ENCODE measurements at places on chromosomes 7 and 10.

GRCh38 chr10:34587002-34587679 is 228.0 kb downstream of the PARD3 start:
- no peak for DNase-seq

DNA sequence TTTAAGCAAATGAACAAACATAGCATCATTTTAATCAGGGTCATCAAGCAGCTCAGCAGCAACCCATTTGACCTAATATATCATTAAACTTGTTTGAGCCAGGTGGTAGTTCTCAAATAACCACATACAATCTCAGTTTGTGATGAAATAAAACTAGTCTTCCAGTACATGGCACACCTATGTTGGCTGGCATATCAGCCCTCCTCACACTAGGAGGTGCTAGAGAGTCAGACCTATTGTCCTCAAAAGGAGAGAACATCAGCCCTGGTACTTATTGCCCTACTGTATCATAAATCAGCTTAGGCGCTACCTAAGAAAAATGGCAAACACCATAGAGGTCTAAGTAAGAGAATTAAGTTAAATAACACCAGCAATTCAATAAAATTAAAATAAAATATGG is 81.7 kb downstream of the CABCOCO1 start:
- no peak for DNase-seq

DNA sequence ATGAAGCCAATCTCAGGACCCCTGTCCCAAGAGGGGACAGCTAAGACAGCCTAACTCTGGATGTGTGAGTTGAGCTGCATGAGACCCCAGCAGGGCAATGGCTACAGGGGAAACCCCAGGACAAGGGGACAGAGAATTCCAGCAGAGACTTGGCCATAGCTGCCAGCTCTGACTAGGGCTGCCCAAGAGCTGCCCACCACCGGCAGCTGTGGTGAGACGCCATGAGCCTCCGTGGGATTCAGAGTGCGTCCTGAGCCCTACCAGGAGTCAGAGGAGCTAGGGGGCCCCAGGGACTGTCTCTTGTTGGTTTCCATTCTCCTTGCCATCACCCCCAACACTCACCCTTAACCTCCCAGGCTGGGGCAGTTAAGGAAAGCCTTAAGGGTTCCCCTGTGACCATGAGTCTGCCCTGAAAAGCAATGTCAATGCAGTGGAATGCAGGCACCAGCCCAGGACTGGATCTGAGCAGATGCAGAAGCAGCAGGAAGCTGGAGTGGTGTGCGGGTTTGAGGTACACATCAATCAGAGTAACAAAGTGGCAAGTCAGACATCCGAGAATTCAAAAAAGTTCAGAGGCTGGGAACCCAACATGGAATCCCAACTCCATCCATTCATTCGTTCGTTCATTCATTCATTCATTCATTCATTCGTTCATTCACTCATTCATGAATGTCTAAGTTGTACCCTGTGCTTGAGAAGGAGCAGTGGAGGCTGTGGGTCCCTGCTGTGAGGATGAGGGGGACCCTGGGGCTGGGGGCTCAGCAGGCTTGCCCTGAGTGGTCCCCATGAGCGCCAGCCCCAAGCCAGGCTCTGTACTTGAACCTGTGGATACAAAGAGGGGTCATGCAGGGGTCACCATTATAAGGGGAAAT is 52.9 kb downstream of the C10orf120 start:
- DNase-seq: no peak

GRCh38 chr7:140475747-140476333 is 3.5 kb downstream of the MKRN1 start:
- no peak for DNase-seq

- DNase-seq: no peak
Measured at GRCh38 chr10:25306386-25306785, 131.6 kb downstream of the GPR158 start.

DNA sequence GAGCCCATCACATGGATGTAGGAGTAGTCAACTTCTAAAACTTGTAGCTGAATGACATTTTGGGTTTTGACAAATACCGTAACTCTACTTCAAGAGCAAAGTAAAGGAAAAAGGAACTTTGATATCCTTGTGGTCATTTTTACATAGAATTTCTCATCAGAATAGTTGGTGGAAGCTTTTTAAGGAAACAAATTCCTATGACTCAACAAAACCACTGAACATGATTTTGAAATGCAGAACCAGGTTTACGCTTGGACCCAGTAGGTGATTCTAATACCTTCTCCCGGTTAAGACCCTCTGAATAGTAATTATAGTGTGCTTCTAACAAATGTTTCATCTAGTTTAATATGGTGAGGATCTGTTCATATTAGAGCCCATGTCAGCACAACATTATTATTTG is 307.8 kb downstream of the GPR37 start:
- DNase-seq: no peak

DNA sequence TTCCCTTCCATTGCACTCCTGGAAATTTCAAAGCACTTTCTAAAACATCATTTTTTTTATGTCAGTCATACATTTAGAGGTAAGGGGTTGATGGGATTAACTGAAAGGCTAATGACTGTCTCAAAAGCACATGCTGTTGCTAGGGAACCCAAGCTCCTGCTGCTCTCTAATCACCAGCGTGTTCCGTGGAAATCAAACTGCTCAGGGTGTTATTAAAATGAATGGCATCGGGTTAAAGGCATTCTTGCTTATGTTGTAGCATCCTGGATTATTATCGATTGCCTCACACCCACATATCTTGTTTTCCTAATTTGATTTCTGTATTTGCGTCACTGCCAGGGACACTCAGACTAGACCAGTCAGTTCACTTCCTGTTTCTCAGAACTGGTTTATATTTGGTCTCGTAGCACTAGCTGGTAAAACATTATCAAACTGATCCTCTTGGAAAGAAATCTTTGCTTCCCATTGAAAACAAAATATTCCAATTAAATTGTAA is 216.5 kb upstream of the MKLN1 start:
- no peak for DNase-seq

- no peak for DNase-seq
Measured at GRCh38 chr7:148325208-148325607, 265.4 kb upstream of the C7orf33 start.

GRCh38 chr10:78588194-78588811 is 480.5 kb upstream of the ZMIZ1 start:
- no peak for DNase-seq

DNA sequence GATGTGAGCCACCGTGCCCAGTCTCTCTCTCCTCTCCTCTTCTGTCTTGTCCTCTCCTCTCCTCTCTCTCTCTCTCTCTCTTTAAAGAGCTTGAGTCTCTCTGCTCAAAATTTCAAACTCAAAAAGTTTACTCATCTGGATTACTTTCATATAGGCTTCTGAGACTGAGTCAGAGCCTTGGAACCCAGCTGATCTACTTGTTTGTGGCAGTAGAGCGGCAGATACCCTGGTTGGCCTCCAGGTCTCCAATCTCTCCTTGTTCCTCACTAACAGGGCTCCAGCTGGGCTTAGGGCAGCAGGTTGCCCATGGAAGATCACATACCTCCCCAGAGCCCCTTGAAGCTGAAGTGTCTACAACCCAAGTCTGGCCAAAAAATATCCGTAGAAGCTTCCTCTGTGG is 51.0 kb downstream of the HHEX start:
- DNase-seq: no peak

Data from activated CD8-positive, alpha-beta memory T cell treated with anti-CD3 and anti-CD28 coated beads for 48 hours (primary cell).